ENCODE measurements at places on chromosomes 13 and 19. TPM values are rescaled to one million over a fixed set of nuclear protein-coding genes. Genes with fewer than 3 reads are reported as not detected.

CBARP gene
- polyA plus RNA-seq = 0.75 TPM

DNA sequence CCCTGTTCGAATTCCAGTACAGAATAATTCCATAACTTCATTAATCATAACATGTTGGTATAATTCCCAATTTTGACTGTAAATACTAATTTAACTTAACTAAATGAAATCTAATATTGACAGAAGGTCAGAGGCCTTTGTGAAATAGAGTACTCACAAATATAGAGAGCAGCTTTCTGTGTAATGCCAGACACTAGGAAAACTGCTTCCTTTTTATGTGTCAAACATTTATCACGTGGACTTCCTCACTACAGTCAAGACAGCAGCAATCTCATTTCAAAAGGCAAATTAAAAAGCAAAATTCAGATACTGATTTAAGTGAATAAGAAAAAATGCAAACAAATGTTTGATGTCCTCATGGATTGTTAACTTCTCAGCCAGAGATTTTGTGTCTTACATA lies 13.1 kb downstream of the ITM2B start:
- DNase-seq = no peak

DNA sequence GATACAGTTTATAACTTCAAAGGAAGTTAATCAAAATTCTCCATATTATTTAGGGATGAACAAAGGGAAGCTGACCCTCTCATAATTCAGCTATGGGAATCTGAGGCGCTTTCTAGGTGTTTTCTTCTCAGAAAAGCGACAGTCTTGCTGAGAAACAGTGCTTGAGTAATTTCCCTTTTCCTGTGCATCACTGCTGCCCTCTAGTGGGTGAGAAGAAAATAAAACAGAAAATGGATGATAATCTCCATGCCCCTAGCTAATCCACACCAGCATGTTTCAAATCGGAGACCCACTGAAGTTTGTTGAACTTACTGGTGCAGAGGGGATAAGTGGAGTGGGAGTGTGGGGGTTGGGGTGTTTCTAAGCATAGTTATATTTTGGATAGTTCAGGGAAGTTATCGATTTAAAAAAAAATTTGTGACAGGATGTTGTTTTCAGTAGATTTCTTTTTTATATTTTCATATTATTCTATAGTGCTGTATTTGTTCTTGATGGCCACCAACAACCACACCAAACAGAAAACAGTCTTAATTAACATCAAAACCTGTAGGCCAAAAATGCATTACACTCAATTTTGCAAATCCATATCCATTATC lies 21.4 kb downstream of the LCP1 start:
- no peak for DNase-seq

GRCh38 chr13:94228763-94229162 lies 250.7 kb downstream of the DCT start:
- no peak for DNase-seq

DNA sequence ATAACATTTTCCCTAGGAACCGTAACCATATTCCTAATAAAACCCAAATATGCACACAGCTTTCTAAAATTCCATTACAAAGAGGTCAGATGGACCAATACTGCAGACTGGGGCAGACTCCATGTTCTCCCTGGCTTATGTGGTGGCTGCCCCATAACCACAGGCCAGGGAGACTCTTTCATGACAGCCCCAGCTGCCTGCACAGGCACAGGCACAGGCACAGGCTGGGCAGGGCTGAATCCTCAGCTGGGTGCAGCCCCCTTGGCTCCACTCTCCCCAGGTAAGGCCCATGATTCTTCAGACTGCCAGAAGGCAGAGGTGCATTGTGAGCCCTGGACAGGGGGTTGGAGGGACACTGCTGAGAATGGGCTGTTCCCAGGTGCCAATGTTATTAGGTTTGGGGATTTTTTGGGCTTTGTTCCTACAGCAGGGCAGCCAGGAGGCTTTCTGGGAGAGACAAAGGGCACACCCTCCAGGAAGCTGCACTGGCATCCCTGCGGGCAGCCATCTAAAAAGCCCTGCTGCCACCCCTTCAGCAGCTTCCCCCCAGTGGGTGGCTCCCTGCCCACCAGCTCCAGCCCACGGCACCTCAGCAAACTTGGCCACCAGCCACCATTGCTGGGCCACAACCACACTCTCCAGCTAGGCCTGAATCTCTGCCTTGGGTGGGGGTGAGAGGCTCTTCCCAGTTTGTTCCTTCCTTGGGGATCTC lies 20.0 kb downstream of the DOCK9 start:
- no peak for DNase-seq

ELANE gene
- 2.2 TPM for polyA plus RNA-seq

DNA sequence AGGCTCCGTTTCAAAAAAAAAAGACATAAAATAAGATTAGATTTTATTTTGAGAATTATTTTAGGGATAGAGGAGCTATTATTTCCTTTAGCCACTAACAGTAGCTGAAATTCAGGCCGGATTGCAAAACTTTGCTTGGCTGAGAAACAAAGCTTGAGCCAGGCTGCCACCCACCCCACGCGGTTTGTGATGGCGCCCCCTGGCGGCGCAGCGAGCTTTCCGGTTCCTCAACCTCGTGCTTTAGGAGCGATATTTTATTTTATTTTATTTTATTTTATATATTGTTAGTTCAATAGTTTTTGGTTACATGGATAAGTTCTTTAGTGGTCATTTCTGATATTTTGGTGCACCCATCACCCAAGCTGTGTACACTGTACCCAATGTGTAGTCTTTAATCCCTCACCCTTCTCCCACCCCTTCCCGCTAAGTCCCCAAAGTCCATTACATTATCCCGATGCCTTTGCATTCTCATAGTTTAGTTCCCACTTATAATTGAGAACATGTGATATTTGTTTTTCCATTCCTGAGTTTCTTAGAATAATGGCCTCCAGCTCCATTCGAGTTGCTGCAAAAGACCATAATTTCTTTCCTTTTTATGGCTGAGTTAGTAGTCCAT lies 19.8 kb upstream of the CEACAM4 start:
- DNase-seq = no peak

GRCh38 chr19:48632692-48633147 lies 4.5 kb downstream of the DBP start:
- no peak for DNase-seq

LILRB1 gene
- polyA plus RNA-seq = 1.3 TPM

Data from left lung (tissue), 14 donors.